Glomerular endothelial cell (primary cell): ENCODE measurements at places on chromosomes 13 and 19.

- DNase-seq: no peak
Observed at GRCh38 chr13:100941377-100942368, 267.1 kb upstream of the TMTC4 start.

- DNase-seq: no peak
Observed at GRCh38 chr13:88144580-88144979, 473.4 kb downstream of the SLITRK5 start.

DNA sequence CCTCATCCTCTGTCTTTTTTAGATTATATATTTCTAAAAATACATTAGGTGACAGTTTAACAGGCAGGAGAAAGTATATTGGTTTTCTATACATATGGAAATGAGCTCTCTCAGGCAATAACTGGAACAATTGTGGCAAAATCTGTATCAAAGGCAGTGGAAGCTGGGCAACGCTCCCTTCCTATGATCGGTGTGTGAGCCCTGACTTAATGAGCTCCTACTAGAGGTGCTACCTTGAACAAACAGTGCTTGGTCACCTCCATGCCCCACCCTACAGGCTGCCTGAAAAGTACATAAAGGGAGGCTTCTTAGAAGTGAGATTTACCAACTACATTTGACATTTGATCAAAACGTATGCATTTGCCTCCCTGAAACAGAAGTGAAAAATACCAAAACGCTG, 185.3 kb downstream of the EFNB2 start:
- DNase-seq: no peak

- DNase-seq: no peak
Observed at GRCh38 chr13:108957369-108958012, 328.1 kb downstream of the MYO16 start.

GRCh38 chr19:18017275-18018083, 9.5 kb downstream of the ARRDC2 start:
- DNase-seq: no peak

GRCh38 chr13:59823486-59823885, 340.2 kb downstream of the DIAPH3 start:
- no peak for DNase-seq

DNA sequence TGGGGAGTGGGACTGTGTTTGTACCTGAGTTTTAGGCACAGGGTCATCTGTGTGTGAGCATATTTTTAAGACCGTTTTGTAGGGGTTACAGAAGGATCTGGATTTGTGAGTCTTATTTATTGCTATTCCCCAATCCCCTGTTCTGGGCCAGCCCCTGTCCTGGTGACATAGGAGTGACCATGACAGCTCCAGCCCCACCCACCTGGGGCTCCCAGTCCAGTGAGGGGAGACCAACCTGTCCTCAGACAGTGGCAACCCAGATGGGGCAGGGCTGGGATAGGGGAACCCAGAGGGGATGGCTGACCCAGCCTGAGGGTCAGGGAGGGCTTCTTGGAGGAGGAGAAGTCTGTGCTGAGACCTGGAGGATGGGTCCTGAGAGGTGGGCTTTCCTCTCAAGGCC, 10.7 kb downstream of the TMEM160 start:
- no peak for DNase-seq

DNA sequence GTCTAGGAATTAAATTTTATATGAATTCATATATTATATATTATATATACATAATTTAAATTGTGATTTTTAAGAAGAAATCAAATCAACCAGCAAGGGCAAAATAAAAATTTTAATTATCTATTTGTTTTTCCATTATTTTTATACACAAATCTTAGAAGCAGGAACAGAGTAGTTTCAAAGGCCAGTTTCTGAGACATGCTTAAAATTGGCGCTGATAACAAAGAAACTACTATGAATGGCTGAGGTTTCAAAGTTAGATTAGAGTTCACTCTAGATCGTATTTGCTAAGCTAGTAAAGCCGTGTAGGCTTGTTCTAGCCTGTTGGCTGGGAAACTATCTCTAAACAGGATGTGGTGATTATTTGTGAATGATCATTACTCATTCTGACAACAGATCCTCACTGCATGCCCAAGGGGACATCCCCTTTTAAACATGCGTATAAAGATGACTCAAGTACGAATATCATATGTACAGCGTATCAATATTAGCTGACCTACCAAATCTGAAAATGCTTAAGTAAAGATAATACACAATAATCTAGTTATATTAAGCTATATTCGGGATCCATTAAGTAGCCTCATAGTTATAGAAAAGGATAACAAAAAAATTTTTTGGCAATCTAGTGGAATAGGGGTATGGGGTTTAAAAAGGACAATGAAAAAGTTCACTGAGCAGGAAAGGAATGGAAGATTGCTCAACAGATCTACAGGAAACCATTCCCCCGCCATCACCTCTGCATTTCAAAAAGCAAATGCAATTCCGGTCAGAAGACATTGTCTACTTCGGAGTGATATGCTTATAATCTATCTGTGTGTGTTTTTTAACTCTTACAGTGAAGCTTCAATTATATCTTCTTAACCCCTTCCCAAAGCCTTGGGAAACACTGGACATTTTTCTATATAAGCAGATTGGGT, 150.1 kb downstream of the SHISA2 start:
- DNase-seq: peak; percentile 7

- DNase-seq: no peak
Observed at GRCh38 chr19:48896191-48896720, 2.3 kb downstream of the TULP2 start.

DNA sequence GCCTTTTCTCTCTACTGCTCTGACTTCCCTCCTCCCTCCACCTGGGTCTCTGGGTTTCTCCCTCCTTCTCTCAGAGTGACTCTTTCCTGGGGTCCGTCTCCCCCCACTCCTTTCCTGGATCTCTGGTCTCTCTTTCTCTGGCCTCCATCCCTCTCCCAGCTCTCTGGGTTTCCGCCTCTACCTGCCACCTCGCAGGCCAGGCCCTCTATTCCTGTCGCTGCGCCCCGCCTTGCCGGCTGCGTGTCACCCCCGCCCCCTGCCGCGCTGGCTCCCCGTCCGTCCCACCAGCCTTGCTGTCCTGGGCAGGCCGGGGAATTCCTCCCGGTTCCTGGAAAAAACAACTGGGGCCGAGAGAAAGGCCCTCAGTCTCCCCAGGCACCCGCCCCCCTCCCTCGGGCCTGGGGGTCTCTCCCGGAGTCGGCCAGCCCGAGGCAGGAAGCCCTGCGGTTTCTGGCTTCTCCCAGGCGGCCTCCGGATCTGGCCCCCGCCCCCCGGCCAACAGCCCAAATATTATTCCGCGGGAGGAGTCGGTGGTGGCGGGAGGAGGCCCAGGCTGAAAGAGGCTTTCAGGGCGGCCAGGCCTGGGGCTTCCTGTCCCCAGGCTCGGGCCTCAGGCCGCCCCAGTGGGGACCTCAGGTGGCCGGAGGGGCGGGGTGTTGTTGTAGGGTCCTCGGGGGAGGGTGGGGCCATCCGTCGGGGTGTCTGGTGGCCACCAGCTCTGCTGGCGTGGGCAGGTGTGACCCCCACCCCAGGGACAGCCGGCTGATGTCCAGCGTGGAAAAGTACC, 9.3 kb downstream of the IRF2BP1 start:
- no peak for DNase-seq

DNA sequence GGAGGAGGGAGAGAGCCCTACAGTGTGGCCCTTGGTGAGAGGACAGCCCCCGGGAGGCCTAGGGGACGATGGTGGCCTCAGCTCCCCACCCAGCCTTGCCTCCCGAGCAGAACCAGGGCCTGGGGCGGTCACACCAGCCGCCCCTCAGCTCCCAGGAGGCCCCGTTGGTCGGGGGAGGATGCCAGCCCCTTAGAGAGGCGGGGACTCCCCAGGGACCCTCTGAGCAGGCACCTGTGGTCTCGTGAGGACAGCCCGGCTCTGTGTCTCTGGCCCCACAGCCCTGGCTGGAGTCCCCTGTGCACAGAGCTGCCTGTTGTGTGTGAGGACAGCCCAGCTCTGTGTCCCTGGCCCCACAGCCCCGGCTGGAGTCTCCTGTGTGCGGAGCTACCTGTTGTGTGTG, 158.8 kb downstream of the KDM4B start:
- no peak for DNase-seq

GRCh38 chr19:33399745-33400681, 26.5 kb downstream of the CEBPG start:
- DNase-seq: no peak

DNA sequence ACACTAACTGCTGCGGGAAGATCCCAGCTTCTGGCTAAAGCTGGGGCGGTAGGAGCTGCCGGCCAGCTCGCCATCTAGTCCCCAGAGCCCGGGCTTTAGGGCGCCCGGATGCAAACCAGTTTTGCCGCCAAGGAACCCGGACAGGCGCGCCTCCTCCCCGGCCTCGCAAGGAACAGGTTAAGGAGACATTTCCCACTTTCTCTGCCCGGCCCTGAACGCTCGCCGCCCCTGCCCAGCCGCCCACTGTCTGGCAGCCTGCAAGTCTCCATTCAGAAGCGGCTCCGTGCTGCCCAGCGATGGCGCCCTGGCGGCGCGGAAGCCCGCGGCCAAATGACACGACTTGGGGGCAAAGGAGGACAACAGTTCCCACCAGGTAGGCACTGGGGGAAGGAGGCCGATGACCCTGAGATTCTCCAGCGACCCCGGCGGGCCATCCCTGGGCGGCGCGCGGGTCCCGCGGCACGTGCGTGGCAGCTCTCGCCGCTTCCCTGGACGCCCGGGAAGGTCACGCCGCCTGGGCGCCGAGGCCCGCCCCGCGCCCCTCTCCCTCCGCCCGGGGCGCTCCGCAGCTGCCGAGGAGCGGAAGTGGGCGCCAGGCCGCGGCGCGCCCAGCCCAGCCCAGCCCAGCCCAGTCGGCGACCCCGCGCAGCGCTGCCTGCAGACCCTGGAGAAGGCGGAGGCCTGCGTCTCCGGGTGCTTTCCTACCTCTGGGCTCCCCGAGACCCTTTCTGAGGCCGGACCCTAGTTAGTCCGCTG, 42.2 kb upstream of the HNRNPA1L2 start:
- DNase-seq: no peak

GRCh38 chr13:37495046-37495445, 103.5 kb downstream of the POSTN start:
- no peak for DNase-seq

GRCh38 chr13:112996671-112997091, 27.7 kb downstream of the MCF2L start:
- no peak for DNase-seq

DNA sequence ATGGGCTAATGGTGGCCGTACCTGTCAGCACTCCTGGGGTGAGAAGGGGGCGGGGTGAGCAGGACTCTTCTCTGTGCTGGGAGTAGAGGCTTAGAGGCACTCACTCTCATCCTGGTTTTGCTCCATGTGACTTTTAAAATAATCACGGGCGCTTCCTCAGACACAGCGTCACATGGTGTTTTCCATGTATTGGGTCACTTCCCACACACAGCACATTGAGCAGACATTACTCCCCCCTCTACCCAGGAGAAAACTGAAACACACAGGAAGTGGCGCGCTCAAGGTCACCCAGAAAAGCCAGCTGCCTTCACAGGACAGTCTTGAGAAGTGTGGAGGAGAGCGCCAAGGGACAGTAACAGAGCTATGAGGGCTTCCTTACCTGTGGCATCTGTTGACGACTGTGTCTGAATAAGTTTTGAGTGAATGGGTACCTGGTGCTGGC, 23.2 kb downstream of the SPATA13 start:
- DNase-seq: no peak

- no peak for DNase-seq
Observed at GRCh38 chr13:75643693-75644092, 7.6 kb downstream of the LMO7 start.

DNA sequence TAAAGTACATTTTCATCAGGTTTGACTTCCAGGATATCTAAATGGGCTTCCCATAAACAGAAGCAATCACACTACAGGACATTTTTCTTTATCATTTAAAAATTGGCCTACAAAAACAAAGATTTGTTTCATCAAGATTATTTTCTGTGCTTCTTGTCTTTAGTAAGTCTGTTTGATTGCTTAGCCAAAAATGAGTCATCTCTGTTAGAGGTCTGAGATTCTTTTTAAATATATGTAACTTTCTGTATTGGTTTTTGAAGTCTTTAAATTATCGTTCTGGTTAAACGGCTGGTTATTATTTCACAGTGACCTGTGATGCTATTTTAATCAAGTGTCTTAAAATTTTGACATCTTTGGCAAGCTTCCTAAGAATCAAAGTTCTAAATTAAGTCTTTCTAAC, 62.7 kb downstream of the SLITRK1 start:
- DNase-seq: no peak

- no peak for DNase-seq
Observed at GRCh38 chr13:93029536-93029935, 197.1 kb upstream of the GPC6 start.

GRCh38 chr19:38774181-38774950, 1.0 kb upstream of the LGALS7 start:
- no peak for DNase-seq

DNA sequence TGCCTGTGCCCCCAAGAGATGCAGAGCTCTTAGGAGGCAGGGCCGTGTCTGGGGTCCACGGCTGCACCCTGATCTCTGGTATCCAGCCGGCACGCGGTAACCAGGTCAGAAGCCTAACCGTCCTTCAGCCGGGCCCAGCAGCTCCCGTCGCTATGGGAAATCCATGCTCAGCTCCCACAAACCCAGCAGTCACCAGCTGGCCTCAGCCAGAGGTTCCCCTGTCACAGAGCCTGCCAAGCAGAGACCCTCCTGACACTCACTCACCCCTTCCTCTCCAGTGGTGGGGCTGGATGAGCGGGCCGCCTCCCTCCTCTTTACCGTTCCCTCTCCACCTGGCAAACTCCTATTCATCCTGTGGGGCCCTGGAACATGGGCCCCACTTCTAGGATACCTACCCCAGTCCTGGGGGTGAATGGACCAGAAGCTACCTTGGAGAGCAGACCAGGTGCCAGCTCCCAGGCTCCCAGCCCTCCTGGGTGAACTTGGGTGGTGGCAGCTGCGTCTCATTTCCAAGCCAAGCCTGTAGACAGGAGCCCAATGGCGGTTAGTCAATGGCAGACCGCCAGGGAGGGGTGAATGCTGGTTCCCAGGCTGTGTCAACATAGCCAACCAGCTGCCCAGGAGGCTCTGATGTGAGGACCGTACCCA, 21.4 kb upstream of the TCF3 start:
- DNase-seq: no peak

- DNase-seq: peak; percentile 86
Observed at GRCh38 chr19:342801-343421, 1.7 kb downstream of the MIER2 start.

DNA sequence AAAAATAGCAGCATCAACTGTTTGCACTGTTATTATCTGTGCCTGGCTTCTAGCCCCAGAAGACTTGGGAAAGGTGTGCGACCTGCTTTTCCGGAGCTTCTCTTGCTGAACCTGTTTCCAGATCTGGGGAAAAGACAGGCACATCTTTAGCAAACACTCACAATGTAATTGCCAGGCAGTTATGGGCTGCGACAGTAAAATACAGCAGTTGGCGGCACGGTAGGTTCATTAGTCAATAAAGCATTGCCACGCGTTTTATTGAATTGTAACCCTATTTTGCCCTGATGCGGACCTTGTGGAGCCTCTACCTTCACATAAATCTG, 223.7 kb upstream of the TSHZ3 start:
- DNase-seq: no peak

DNA sequence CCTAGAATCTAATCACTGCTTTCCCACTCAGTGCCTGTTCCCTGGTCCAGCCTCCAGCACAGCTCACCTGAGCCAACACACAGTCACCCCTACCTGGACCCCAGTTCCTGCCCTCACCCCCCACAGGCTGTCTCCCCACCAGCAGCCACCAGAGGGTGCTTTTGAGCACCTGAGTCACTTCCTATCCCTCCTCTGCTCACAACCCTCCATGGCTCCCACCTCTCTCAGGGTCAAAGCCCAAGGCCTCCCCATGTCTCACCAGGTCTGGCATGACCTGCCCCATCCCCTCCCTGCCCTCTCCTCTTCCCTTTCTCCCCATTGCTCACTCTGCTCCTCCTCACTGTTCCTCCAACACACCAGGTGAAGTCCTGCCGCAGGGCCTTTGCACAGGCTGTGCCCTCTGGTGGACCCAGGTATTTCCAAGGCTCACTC, 7.1 kb upstream of the DPP9 start:
- no peak for DNase-seq
